ENCODE measurements at places on chromosomes 12 and 14.
A peak's percentile ranks its signal among the peaks of the same experiment; 100 is the strongest.

DNA sequence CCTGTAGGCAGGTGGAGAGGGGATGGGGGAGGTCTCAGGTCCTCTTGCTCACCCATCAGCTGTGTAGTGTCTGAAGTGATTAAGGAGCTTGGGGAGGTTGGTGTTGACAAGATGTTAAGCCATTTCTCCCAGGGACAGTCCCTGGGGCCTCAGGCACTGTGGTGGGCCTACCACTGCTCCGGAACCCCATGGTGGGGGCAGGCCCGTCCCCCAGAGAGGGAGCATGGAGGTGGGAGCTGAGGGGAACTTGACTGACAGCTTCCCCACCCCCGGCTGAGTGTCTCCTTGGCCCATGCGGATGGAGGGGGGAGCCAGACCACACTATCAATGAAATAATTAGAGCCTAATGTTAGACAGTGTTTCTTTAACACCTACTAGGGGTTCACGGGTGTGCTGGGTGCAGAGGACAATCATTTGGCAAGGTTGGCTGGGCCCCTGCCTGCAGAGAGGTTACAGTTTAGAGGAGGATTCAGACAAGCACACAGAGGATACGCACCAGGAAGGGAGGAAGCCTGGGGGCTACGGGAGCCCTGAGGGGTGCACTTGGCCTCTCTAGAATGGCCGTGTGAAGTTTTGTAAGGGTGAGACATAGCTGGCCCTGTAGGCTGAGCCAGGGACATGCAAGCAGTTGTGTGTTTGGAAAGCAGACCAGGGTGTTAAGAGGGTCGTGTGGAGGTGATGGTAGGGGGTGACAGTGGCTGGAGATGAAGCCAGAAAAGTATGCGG is 19.3 kb upstream of the KRT80 start:
- no peak for DNase-seq
- H3K27me3 ChIP-seq = peaks cover 23% of the 10 kb centered on the region
- no peaks in the 10 kb centered on the region for H3K4me1 ChIP-seq
- H3K36me3 ChIP-seq = no peaks in the 10 kb centered on the region
- H3K27ac ChIP-seq = no peak overlapping the region

- H3K4me1 ChIP-seq = peaks cover 4% of the 10 kb centered on the region
- DNase-seq = no peak
- peaks cover 33% of the 10 kb centered on the region for H3K36me3 ChIP-seq
- no peaks in the 10 kb centered on the region for H3K27me3 ChIP-seq
- no peak overlapping the region for H3K4me3 ChIP-seq
Observed at GRCh38 chr12:112164011-112164660, 38.8 kb downstream of the TRAFD1 start.

GRCh38 chr12:8956772-8957171 is 7.3 kb upstream of the M6PR start:
- peaks cover 80% of the 10 kb centered on the region for H3K4me1 ChIP-seq
- H3K4me3 ChIP-seq = no peak overlapping the region
- no peaks in the 10 kb centered on the region for H3K27me3 ChIP-seq
- DNase-seq = no peak
- peaks cover 26% of the 10 kb centered on the region for H3K36me3 ChIP-seq
- no peak overlapping the region for H3K27ac ChIP-seq

- H3K4me1 ChIP-seq = no peaks in the 10 kb centered on the region
- no peaks in the 10 kb centered on the region for H3K27me3 ChIP-seq
- no peak for DNase-seq
- no peak overlapping the region for H3K4me3 ChIP-seq
Observed at GRCh38 chr12:95633049-95633731, 81.9 kb upstream of the USP44 start.

DNA sequence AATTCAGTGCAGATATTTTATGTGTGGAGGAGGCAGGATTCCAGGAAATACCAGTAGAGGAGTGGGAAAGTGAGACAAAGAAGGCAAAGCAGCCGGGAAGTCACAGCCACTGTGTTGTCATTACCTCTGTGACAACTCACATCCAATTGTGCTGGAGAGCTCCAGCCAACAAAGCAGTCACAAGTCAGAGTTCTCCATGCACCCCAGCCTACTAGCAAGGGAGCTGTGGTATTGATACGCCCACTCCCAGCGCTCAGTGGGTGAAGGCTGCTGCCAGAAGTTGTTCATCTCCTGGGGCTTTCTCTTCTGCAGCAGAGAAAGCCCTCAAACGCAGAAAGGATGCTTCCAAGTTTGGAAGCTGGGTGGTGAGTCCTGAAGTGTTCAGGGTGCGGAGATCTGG is 93.9 kb downstream of the DICER1 start:
- no peaks in the 10 kb centered on the region for H3K27me3 ChIP-seq
- H3K4me1 ChIP-seq = no peaks in the 10 kb centered on the region
- DNase-seq = no peak
- no peak overlapping the region for H3K4me3 ChIP-seq

GRCh38 chr12:93148412-93148811 is 219.3 kb upstream of the EEA1 start:
- H3K36me3 ChIP-seq = no peaks in the 10 kb centered on the region
- H3K27ac ChIP-seq = no peak overlapping the region
- H3K27me3 ChIP-seq = no peaks in the 10 kb centered on the region
- H3K4me1 ChIP-seq = no peaks in the 10 kb centered on the region
- no peak for DNase-seq

GRCh38 chr12:117738233-117738632 is 230.6 kb downstream of the KSR2 start:
- no peak overlapping the region for H3K27ac ChIP-seq
- no peak overlapping the region for H3K4me3 ChIP-seq
- peaks cover under 1% of the 10 kb centered on the region for H3K27me3 ChIP-seq
- DNase-seq = no peak
- no peaks in the 10 kb centered on the region for H3K36me3 ChIP-seq

GRCh38 chr12:88006351-88006750 is 22.9 kb downstream of the C12orf50 start:
- no peak overlapping the region for H3K27ac ChIP-seq
- no peaks in the 10 kb centered on the region for H3K4me1 ChIP-seq
- no peak overlapping the region for H3K4me3 ChIP-seq
- no peaks in the 10 kb centered on the region for H3K36me3 ChIP-seq
- DNase-seq = no peak

GRCh38 chr14:77076113-77076631 is 21.9 kb upstream of the CIPC start:
- H3K27me3 ChIP-seq = peaks cover 1% of the 10 kb centered on the region
- H3K4me3 ChIP-seq = no peak overlapping the region
- no peaks in the 10 kb centered on the region for H3K36me3 ChIP-seq
- H3K27ac ChIP-seq = no peak overlapping the region

DNA sequence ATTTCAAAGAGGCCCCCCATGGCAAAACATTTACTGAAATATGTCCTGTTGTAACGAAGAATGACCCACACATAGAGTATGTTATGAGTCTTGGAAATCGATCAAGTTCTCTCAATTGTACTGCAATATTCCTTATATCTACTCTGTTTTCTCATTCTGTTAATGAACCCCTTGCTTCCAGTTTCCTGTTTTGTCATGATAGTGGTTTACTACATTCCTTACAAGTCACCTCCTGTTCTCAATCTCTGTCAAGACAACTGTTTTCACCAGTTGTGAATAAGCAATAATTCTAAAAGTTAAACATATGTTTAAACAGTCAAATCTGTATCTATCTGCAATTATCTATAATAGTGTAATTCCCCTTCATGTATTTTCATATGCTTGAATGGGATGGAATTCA is 16.4 kb upstream of the ARID2 start:
- H3K27ac ChIP-seq = no peak overlapping the region
- no peaks in the 10 kb centered on the region for H3K27me3 ChIP-seq
- H3K4me1 ChIP-seq = peaks cover 13% of the 10 kb centered on the region

DNA sequence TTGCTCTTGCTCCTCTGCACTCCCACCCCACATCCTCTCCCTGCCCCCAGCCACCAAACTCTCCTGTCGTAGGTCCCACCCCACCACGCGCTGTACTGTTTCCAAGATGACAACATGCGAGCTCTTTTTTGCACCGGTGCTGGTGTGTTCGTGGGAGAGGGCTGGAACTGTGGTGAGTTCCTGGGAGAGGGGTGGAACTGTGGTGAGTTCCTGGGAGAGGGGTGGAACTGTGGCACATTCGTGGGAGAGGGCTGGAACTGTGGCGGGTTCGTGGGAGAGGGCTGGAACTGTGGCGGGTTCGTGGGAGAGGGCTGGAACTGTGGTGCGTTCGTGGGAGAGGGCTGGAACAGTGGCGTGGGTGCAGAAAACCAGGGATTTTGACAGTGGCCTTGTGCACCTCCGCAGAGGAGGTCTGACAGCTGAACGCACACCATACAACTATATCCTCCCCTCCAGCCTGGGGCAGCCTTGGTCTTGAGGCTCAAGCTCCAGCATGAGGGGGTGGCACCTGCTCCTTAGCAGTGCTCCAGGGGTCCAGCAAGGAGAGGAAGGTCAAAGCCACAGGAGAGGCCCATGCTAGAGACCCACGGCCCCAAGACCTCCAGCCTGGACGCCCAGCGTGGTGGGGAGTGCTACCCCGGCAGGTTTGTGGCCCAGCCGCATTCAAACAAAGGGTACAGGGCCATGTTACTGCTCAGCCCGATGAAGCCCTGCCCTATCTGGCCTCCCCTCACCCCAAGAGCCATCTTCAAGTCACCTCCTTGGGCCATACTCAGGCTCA is 50.1 kb downstream of the ACTN1 start:
- H3K4me1 ChIP-seq = peaks cover 67% of the 10 kb centered on the region
- H3K27me3 ChIP-seq = no peaks in the 10 kb centered on the region
- peak overlapping the region; percentile 54 for H3K4me3 ChIP-seq
- no peak for DNase-seq
- H3K36me3 ChIP-seq = peaks cover 35% of the 10 kb centered on the region
- H3K27ac ChIP-seq = peak overlapping the region; percentile 84

DNA sequence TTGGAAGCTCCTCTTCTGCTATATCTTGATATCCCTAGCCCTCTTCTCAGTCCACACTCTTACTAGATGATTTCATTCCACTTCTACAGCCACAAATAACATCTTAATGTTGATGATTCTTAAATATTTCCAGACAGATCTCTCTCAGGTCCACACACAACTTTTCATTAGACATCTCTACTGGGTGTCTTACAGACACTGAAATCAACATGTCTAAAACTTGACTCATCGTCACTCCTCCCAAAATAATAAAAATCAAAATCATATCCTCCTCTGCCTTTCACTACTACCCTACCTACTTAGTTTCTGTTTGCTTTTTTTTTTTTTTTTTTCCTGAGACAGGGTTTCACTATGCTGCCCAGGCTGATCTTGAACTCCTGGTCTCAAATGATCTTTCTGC is 11.9 kb downstream of the PRDM4 start:
- peaks cover 2% of the 10 kb centered on the region for H3K4me1 ChIP-seq
- H3K27ac ChIP-seq = no peak overlapping the region
- H3K27me3 ChIP-seq = no peaks in the 10 kb centered on the region
- no peak for DNase-seq
- no peak overlapping the region for H3K4me3 ChIP-seq

- no peaks in the 10 kb centered on the region for H3K27me3 ChIP-seq
- H3K27ac ChIP-seq = no peak overlapping the region
- H3K4me3 ChIP-seq = no peak overlapping the region
- no peaks in the 10 kb centered on the region for H3K36me3 ChIP-seq
- peaks cover 6% of the 10 kb centered on the region for H3K4me1 ChIP-seq
Observed at GRCh38 chr12:93882763-93883162, 205.6 kb downstream of the CRADD start.

- no peaks in the 10 kb centered on the region for H3K36me3 ChIP-seq
- H3K4me3 ChIP-seq = no peak overlapping the region
- H3K27me3 ChIP-seq = peaks cover 10% of the 10 kb centered on the region
- no peak overlapping the region for H3K27ac ChIP-seq
Observed at GRCh38 chr12:65495233-65495632, 216.8 kb downstream of the MSRB3 start.

GRCh38 chr12:111408686-111409402 is 3.1 kb downstream of the SH2B3 start:
- H3K4me3 ChIP-seq = peak overlapping the region; percentile 89
- peaks cover 30% of the 10 kb centered on the region for H3K36me3 ChIP-seq
- H3K4me1 ChIP-seq = peaks cover 78% of the 10 kb centered on the region
- no peak for DNase-seq

GRCh38 chr14:68730811-68731425 is 61.9 kb downstream of the ZFP36L1 start:
- no peaks in the 10 kb centered on the region for H3K27me3 ChIP-seq
- H3K36me3 ChIP-seq = no peaks in the 10 kb centered on the region
- H3K27ac ChIP-seq = no peak overlapping the region
- H3K4me1 ChIP-seq = peaks cover 70% of the 10 kb centered on the region

- H3K36me3 ChIP-seq = peaks cover 25% of the 10 kb centered on the region
- peaks cover 8% of the 10 kb centered on the region for H3K4me1 ChIP-seq
- no peak overlapping the region for H3K4me3 ChIP-seq
- H3K27ac ChIP-seq = no peak overlapping the region
- H3K27me3 ChIP-seq = no peaks in the 10 kb centered on the region
Observed at GRCh38 chr12:93862424-93862823, 185.2 kb downstream of the CRADD start.

GRCh38 chr14:77305696-77306095 is 15.0 kb downstream of the POMT2 start:
- H3K27ac ChIP-seq = no peak overlapping the region
- no peaks in the 10 kb centered on the region for H3K27me3 ChIP-seq
- peaks cover 32% of the 10 kb centered on the region for H3K4me1 ChIP-seq
- no peak for DNase-seq
- no peak overlapping the region for H3K4me3 ChIP-seq
- H3K36me3 ChIP-seq = peaks cover 6% of the 10 kb centered on the region

DNA sequence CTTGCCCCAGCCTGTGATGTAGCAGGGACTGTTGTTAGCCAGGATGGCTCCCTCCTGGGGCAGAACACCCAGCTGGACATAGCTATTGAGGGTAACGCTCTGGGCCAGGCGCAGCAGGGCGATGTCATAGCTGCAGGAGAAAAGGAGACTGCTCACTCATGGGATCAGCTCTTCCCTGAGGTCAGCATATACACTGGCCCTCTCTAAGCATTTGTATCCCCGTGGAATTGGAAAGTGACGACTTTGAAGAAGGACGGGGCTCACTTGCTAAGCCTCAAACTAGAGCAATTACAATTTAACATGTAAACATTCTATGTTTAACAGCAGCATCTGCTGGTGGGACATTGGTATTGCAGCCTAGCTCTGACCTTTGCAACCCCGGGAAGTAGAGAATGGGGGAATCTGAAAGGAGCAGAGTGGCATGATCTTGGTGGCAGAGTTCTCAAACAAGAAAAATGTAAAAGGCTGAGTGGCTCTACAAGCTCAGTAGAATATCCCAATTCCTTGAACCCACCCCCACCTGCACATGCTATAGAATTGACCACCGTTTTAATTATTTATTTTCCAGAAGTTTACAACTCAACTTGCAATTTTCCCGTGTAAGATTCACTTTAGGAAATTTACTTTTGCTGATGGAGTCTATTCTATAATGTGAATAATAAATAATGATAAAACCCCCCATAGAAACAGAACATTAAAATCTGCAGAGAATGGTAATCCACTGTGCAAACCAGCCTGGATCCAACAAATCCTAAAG is 5.0 kb downstream of the CELA1 start:
- H3K27ac ChIP-seq = peak overlapping the region; percentile 52
- peak overlapping the region; percentile 29 for H3K4me3 ChIP-seq
- DNase-seq = peak; percentile 72

DNA sequence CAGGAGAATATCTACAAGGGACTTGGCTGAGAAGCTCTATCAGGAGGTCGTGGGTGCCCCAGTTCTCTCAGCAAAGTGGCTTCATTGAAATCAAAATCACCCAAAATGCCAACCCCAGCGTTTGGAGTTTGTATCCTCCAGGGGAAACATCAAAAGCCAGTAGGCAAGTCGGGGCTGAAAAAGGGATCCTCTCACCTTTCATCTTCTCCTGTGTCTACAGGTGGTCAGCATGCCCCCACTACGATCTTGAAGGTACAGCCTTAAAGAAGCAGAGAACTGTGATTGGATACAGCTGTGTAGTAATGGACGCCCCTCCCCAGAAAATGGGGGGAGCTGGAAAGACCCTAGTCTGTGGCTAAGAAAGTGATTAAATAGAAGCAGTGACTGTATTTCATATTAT is 22.2 kb downstream of the HRK start:
- no peak for DNase-seq
- H3K4me1 ChIP-seq = peaks cover 11% of the 10 kb centered on the region
- H3K36me3 ChIP-seq = no peaks in the 10 kb centered on the region
- H3K27me3 ChIP-seq = peaks cover 20% of the 10 kb centered on the region

All from activated naive CD8-positive, alpha-beta T cell treated with anti-CD3 and anti-CD28 coated beads, Interleukin-2, amount 50 U/mL, for 24 hours (primary cell).